Stimulated activated CD4-positive, alpha-beta T cell treated with anti-CD3 and anti-CD28 coated beads, Interleukin-1b, Interleukin-23, amount 100 ng/mL, for 48 hours (primary cell): ENCODE measurements at places on chromosomes 2 and 18.

DNA sequence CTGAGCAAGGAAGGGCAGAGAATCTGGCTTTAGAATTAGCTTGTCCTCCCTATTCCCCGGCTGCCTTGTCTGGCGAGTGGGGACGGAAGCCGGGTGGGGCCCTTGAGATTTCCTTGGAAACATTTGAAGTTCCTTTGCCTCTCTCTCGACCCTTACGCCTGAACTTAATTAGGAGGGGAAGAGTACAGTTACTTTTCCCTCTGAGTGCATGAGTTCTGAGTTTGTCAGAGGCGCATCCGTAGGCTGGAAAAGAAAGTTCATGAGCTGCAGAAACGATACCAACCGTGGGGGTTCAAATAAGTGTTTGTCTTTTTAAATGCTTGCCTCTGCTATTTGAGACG, 468 bp downstream of the PIKFYVE start:
- no peak for DNase-seq

DNA sequence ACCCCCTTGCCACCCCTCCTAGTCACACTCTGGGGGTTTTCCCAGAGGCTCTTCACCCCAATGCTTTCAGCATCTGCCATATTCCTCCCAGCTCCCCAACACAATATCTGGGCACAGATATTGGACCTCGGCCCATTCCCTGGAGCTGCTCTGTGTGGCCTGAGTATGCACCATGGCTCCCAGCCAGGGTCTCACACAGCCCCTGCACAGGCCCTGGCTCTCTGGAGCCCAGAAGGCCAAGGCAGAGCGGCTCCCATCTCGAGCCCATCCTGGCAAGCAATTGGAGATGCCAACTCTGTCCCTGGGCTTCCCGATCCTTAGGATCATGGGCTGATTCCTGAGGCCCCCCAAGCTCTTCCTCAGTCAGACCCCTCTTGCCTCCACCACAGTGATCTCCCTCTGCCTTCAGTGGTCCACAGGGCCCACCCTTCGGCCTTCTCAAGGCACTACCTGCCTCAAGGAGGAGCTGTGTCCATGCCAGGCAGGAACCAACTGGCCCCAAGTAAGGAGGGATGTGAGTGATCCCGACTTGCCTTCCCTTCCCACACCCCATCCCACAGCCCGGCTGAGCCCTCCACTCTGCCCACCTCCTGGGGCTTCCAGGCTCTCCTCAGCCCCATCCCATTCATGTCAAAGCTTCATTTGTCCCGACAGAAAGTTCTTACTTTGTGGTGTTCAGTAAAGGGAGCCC, 62.7 kb downstream of the ADD2 start:
- no peak for DNase-seq

GRCh38 chr2:215553946-215554345, 118.1 kb upstream of the FN1 start:
- no peak for DNase-seq

- DNase-seq: no peak
Observed at GRCh38 chr2:135667045-135667444, 74.6 kb upstream of the UBXN4 start.

DNA sequence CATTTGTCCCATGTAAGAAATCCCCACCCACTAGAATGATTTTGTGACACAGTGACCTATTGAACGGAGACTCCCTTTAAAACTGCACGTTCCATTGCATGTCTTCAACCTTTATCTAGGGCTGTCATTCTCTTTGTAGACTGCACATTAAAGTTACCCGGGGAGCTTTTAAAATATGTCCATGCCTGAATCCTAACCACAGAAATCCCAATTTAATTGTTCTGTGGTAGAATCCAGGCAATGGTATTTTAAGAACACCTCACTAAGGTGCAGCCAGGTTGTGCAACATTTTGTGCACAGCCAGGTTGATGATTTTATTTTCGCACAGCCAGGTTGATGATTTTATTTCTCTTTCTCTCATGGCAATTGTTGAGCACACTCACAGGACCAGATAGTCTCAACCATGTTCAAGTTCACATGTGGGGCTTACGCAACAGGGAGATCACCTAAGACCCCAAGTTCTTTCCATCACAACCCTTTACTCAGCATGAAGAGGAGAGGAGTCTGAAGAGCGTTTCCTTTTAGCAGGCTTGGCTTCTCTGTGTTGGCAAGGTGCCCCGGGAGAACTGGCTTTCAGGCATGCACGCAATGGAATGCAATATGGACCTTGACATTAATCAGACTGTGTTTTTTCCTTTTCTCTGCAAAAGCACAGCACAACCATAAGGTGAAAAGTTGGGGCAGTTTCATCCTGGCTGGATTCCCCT, 467.3 kb upstream of the ETAA1 start:
- no peak for DNase-seq

GRCh38 chr2:8255448-8255800, 426.4 kb upstream of the ID2 start:
- no peak for DNase-seq

- peak; percentile 54 for DNase-seq
Observed at GRCh38 chr2:199462956-199463692, 5.4 kb upstream of the SATB2 start.

DNA sequence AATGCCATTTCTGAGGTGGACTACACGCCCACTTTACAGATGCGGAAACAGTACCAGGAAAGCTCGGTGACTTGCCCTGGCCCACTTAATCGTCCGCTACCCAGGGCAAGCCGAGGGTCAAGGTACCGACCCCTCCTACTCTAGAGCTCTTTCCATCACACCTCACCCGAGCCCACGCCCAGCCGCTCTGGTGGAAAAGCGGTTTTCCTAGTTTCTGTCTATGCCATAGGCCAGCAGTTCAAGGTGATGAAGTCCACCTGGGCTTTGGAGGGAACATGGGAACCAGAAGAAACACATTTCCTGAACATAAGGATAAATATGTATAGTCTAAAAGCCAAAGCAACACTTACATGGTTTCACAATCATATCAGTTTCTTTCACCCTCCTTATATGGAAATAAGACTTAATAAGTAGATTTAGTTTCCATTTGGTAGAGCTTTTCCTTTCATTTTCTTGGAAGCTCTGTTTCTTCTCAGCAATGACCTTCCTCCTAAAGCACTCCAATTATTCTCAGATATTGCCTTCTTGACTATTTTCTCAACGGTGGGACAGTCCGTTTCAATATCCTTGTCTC, 567 bp downstream of the VWA3B start:
- no peak for DNase-seq

- no peak for DNase-seq
Observed at GRCh38 chr2:149061133-149061745, 22.7 kb downstream of the LYPD6B start.

DNA sequence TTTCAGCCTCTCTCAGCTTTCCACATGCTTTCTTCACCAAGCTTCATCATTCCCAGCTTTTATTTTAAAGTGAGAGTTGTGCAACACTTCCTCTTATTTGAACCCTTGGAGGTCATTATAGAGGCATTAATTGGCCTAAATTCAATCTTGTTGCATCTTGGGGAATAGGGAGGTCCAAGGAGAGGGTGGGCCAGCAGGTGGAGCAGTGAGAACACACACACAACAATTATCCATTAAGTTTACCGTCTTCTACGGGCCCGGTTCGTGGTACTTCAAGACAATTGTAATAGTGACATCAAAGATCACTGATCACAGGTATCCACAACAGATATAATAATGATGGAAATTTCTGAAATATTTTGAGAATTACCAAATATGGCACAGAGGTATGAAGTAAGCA, 457.2 kb upstream of the SMIM21 start:
- DNase-seq: no peak

GRCh38 chr2:190190507-190191162, 128.1 kb upstream of the MSTN start:
- no peak for DNase-seq

DNA sequence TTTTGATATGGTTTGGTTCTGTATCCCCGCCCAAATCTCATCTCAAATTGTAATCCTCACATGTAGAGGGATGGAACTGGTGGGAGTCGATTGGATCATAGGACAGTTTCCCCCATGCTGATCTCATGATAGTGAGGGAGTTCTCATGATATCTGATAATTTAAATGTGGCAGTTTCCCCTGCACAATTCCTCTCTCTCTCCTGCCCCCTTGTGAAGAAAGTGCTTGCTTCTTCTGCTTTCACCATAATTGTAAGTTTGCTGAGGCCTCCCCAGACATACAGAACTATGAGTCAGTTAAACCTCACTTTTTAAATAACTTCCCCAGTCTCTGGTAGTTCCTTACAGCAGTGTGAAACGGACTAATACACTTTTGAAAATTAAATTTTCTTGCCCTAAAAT, 12.3 kb upstream of the KCNJ3 start:
- DNase-seq: no peak

DNA sequence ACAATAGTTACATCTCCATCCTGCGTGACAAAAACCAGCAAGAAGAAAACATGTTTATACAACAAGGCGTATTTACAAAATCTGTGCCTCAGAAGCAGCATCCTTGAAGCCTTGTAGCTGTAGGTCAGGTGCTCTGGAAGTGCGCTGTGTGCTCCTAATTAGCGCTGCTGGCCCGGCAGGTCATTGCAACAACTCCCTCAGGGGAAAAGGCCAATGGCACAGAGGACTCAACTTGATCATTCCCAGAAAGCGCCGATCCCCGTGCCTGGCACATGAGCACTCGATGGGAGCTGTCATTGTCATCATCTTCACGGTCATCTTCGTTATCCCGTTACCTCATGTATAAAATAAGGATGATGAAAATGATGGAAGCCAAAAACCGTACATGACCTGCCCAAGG, 58.5 kb downstream of the EIPR1 start:
- DNase-seq: no peak

GRCh38 chr18:79571211-79572092, 108.2 kb upstream of the CTDP1 start:
- no peak for DNase-seq

DNA sequence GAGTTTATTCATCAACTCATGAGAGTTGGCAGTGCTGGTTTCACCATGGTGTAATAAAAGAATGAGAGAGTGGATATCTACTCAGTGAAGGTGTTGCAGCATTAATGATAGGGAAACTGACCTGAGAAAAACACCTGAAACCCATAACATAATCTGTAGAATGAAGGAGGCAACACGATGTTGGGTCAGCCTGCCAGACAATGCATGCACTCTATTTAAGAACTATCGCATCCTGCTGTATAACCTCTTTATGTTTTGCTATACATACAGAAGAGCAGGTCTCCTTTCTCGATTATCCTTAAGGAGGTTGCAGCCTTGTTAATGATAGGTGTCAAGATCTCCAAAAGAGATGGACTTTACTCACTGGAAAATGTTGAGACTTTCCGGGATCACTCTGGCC, 65.9 kb downstream of the IKZF2 start:
- DNase-seq: no peak
